GM23338 (cell line): ENCODE measurements at places on chromosomes 12 and 14. TPM values are rescaled to one million over a fixed set of nuclear protein-coding genes. Genes with fewer than 3 reads are reported as not detected.

The LRFN5 gene
- polyA plus RNA-seq = 1.5 and 1.9 TPM in 2 replicates

The PAX9 gene
- polyA plus RNA-seq = 0.37 and 0.74 TPM in 2 replicates

The ADAMTS20 gene
- polyA plus RNA-seq = 1.5 and 2.0 TPM in 2 replicates

The NR4A1 gene
- 7.5 and 8.3 TPM in 2 replicates for polyA plus RNA-seq

The KRT76 gene
- not detected in 2 replicates for polyA plus RNA-seq

The KLRC3 gene
- not detected in 2 replicates for polyA plus RNA-seq

The KRT80 gene
- polyA plus RNA-seq = not detected in 2 replicates

The RPL10L gene
- not detected in 2 replicates for polyA plus RNA-seq

The ST8SIA1 gene
- 2.1 and 2.5 TPM in 2 replicates for polyA plus RNA-seq

The WNT1 gene
- polyA plus RNA-seq = not detected in 2 replicates

The FLRT2 gene
- polyA plus RNA-seq = 3.8 and 4.3 TPM in 2 replicates

The ZNF705A gene
- not detected in 2 replicates for polyA plus RNA-seq

The DHRS2 gene
- 0.48 and 0.92 TPM in 2 replicates for polyA plus RNA-seq

The UTP20 gene
- polyA plus RNA-seq = 12.3 and 13.1 TPM in 2 replicates

The CLEC9A gene
- polyA plus RNA-seq = not detected in 2 replicates

The PYGL gene
- polyA plus RNA-seq = 50.9 and 57.6 TPM in 2 replicates

The NUDT14 gene
- 38.4 and 41.0 TPM in 2 replicates for polyA plus RNA-seq

The GZMH gene
- not detected in 2 replicates for polyA plus RNA-seq

The KLRG1 gene
- 6.0 and 7.9 TPM in 2 replicates for polyA plus RNA-seq

The SDR9C7 gene
- 0.12 TPM in 1 of 2 replicates, not detected in the other for polyA plus RNA-seq

The SIRT4 gene
- polyA plus RNA-seq = 3.0 and 4.1 TPM in 2 replicates

The ANG gene
- polyA plus RNA-seq = 3.7 and 5.0 TPM in 2 replicates

The MFAP5 gene
- polyA plus RNA-seq = 0.68 and 1.2 TPM in 2 replicates

The RSRC2 gene
- polyA plus RNA-seq = 161 and 184 TPM in 2 replicates

The BIN2 gene
- polyA plus RNA-seq = 0.17 TPM in 1 of 2 replicates, not detected in the other

The PPP1CC gene
- 272 and 276 TPM in 2 replicates for polyA plus RNA-seq

The ACSM4 gene
- polyA plus RNA-seq = not detected in 2 replicates

The DTX3 gene
- polyA plus RNA-seq = 16.7 and 22.8 TPM in 2 replicates

The CLEC4D gene
- 0.17 and 0.24 TPM in 2 replicates for polyA plus RNA-seq

The RPS26 gene
- 772 and 774 TPM in 2 replicates for polyA plus RNA-seq

The TDRD9 gene
- polyA plus RNA-seq = 0.24 TPM in 1 of 2 replicates, not detected in the other

The MEG3 gene
- polyA plus RNA-seq = not detected in 2 replicates

The IL26 gene
- not detected in 2 replicates for polyA plus RNA-seq

The LRIG3 gene
- 1.6 and 1.9 TPM in 2 replicates for polyA plus RNA-seq

The CDKN1B gene
- 9.3 and 9.5 TPM in 2 replicates for polyA plus RNA-seq
